Activated B cell treated with CpG ODN at 0.5 μM for 24 hours (primary cell): ENCODE measurements at places on chromosomes 4 and X. TPM values are rescaled to one million over a fixed set of nuclear protein-coding genes. Genes with fewer than 3 reads are reported as not detected.

BTK gene
- 193 and 219 TPM in 2 replicates for total RNA-seq

GRCh38 chrX:16975233-16975632 is 28.8 kb downstream of the REPS2 start:
- DNase-seq, result no peak

PHF8 gene
- 56.6 and 58.7 TPM in 2 replicates for total RNA-seq

DNA sequence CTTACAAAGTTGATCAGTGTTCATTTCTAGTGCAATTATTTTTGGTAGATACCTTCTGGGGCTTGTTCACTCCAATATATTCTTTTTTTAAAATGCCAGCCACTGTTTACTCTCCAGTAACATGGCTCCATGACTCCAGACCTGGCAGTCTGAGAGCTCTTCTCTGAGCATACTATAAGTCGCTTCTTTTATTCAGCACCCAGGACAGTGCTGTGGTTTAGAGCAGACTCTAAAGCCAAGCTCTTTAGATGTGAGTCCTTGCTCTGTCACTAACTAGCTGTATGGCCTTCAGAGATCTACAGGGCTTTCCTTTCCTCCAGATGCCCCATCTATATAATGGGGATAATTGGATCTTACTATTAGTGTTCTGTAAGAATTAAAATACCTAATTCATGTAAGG is 200.2 kb upstream of the FAM241A start:
- DNase-seq, result no peak

DNA sequence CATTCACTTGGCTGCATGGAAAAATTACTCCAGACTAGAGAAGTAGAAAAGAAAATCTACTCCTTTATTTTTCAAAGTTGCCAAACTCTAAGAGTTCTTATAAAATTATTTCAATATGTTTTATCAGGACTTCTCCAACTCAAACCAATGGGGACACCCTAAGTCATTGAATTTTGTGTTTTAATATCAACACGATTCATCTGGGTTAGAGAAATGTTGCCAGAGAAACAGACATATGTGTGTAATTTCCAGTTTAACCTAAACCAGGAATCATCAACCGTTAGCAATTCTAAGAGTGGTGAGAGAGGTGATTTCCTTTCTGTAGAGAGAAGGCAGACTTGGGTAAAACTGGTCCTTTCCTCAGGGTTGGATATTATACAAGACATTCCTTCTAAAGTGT is 291.8 kb downstream of the LDB2 start:
- no peak for DNase-seq

GRCh38 chr4:53556651-53557050 is 34.6 kb downstream of the LNX1 start:
- no peak for DNase-seq

GPR50 gene
- total RNA-seq, result not detected in 2 replicates

DNA sequence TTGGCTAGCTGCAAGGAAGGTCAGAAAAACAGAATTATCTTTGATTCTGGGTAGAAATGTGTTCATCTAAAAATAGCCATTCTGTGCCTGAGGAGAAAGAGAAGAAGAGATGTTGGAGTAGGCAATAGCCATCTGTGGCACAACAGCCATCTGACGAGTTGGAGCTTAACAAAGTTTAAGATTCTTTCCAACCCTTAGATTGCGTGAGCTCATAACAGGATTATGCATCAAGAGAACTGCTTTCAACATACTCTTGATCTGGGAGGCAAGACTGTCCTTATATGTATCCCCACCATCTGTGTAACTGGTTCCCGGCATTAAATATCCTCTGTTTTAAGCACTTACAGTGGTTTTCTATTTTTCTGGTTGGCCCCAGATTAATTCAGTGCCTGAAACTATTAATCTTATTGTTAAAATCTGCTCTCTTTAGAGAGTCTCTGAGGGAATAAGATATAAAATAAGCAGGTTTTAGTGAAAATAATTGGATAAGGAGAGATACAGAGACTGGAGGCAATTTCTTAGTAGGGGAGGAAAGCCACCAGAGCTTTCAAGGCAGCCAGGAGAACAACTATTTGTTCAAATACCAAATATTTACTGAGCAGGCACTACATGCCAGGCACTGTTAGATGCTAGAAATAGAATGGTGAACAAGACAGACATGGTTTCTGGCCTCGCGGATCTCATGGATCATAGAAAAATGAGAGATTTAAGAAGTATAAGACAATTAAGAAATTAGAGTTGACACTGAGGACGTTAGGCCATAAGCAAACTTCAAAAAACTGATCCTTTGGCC is 398.0 kb downstream of the SMARCA1 start:
- no peak for DNase-seq

C4orf36 gene
- total RNA-seq, result not detected in 2 replicates

DNA sequence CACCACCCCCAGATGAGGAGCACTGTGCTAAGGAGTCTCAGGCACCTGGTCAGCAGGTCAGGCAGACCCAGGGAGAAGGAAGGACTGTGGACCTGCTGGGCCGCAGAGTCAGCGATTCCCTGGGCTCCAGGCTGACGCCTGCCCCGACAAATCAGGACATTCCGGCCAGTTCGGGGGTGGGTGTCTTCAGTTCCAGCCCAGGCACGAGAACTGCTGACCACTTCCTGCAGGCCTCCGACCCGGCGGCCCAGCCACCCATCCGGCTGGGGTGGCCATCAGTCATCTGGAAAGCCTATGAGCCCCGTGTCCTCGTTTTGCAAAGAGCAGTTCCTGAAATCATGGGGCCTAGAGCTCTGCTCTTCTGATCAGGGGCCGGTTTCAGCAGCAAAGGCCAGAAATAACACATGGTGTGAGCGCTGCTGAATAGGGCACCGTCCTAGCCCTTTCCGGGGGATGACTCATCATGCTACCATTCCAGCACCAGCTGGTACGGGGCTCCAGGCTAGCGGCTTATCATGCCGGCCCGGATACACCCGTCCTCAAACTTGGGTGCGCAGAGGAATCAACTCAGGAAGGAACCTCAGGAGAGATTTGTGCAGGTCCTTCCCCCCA is 7.8 kb upstream of the SH3TC1 start:
- DNase-seq, result no peak

GRCh38 chr4:34365946-34366345 is 1878.4 kb downstream of the ARAP2 start:
- no peak for DNase-seq

SCLT1 gene
- total RNA-seq, result 24.5 and 25.0 TPM in 2 replicates

- DNase-seq, result no peak
Observed at GRCh38 chr4:36029951-36030350, 214.4 kb downstream of the ARAP2 start.

- no peak for DNase-seq
Observed at GRCh38 chr4:135538698-135539097, 1337.1 kb upstream of the PABPC4L start.

EDA gene
- total RNA-seq, result not detected in 2 replicates

TKTL1 gene
- total RNA-seq, result not detected in 2 replicates

GRCh38 chr4:176921256-176921655 is 128.5 kb upstream of the VEGFC start:
- no peak for DNase-seq

DNA sequence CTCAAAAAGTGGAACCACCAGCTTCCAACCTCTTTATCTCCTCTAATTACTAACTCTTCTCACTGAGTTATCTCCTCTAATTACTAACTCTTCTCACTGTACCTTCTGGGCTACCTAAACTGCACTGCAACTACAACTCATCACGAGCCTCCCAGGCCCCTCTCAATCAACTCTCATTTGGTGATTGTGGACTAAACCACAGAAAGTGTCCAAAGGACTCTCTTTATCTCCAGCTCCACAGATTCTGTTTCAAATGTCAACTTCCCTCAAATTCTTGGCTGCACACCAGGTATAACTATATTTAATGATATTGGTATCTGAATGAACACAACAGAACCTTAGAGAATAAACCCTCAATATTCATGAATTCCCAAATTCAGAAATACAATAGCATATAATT is 182.9 kb downstream of the MAML3 start:
- DNase-seq, result no peak

DNA sequence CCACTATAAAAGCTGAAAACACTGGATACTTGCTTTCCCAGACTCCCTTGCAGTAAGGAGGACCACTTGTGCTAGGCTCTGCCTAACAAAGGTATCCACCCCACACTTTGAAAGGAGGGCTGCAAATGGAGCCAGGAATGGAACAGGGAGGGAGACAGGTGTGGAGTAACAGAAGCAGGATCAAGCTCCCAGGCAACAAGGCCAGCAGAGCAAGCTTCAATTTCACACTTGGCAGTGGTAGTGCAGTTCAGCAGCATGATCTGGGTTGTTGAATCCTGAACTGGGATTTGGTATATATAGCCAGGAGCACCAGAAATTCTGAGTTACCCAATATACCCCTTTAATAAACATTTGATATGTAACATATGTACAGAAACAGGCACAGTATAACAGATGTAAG is 9.8 kb downstream of the LAMP2 start:
- no peak for DNase-seq

GRCh38 chr4:134470544-134470943 is 269.0 kb upstream of the PABPC4L start:
- no peak for DNase-seq

DNA sequence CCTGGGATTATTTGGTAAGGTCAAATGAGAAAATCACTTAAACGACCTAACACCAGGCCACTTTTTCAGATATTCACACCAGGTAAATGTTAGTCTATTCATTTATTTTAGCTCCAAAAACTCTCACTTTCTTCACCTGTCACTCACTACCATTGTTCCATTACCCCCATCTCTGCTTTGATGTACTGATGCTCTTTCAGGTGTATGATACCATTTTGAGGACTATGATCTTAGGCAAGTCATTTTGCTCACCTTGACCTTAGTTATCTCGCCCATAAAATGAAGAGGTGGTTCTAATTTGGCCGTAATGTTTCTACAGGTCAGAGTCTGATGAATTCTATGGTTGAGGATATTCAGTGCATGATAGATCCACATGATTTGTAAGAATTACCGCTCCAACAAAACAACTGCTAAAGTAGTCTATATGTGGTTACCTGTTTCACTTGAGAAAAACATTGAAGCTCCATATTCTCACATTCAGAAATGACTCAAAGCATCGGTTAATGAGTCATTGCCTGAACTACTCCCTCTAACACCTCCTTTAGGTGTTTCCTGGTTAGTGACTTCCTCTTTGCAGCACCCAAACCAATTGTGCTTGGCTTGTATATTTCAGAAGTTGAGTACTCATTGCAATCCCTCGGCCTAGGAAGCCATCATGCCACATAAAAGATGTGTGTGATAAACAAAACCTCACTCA is 4.5 kb downstream of the DTHD1 start:
- DNase-seq, result no peak

GRCh38 chr4:119794681-119795080 is 166.1 kb upstream of the PDE5A start:
- no peak for DNase-seq
